ENCODE measurements at places on chromosomes 16 and 17.

DNA sequence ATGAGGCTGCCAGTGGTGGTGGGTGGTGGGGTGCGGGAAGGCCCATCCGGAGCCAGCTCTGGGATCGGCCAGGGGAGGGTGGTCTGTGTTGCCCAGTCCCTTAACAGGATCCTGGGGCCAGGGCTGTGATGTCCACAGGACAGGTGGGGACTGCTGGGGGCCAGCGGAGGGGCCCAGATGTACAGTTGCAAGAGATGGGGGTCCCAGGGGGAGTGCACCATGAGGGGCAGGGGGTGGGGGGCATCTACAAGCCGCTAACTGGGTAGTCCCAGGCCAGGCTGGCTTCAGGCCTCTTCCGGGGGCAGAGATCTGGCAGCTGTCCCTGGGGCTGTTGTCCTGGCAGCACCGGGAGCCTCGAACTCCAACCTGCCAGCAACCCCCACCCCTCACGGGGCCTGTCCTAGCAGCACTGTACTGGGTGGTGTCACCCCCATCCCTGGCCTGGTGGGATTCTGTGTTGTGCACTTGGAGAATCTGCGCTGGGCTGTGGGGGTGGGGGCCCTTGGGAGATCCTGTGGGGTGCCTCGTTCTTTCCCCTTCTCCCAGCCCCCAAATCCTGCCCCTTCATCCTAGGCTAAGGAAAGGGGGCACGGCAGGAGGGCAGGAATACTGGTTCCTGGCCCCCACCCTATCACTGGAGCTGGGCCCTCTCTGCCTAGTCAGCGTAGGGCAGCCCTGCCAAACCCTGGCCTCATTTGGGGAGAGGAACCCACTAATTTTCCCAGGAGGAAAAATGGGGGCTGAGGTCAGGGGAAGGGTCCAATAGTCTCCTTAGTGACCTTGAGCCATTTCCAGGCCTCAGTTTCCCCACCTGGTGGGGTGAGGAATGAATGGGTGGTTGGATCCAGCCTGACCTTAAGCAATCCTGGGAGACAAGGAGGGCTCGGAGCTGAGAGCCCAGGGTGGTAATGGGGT, 1.4 kb downstream of the MTSS2 start:
- DNase-seq, result no peak

DNA sequence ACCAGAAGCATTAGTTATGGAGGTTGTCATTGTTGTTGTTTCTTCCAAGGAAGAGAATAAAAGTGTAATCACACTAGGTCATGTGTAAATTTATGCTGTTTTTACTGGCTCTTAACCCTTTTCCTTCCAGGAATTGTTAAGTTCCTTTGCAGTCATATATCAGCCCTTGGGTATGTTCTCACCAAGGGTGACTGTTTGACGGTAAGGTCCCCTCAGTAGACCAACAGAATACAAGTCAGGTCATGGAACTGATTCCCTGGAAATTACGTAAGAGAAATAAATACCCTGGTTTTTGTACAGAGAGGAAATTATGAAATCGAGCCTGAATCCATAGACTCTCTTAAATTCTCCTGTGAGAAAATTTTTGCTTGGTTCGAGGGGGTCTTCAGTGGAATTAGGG, 11.2 kb upstream of the KCNJ2 start:
- DNase-seq, result peak; percentile 68

DNA sequence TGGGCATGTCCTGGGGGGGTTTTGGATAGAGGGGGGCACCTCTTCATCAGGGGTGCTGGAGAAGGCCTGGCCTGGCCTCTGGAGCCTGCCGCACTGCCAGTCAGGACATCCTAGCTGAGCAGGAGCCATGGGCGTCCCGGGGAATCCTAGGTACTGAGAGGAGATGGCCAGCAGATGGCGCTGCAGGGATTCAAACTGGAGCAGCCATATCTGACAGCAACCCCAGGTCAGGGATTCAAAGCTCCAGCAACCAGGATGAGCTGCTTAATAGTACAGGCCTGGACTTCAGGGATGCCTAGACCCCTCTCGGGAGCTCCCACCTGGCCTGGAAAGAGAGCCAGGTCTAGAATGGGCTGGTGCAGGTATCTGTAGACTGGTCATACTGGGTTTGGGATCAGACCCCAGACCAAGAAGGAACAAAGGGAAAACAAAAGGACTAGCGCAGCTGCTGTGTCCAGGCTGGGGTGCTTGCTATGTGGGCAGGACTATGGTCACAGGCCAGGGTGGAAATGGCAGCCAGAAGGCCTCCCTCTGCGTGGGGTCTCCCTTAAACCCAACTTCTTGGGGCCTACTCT, 306.9 kb upstream of the RBFOX1 start:
- peak; percentile 32 for DNase-seq

DNA sequence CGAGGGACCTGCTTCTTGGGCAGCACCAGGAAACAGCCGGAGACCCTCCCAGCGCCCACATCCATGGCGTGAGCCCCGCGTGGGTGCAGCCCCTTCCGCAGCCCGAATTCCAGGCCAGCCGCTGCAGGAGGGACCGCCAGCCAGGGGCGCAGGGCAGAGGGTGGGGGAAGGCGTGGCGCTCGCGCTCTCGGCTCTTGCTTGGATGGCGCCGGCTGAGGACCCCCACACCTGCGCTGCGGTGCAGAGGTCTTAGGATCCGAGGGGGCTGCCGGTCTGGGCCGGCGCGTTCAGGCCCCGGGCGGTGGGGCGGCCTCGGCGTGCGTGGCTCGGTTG, 28.8 kb downstream of the ACTG1 start:
- DNase-seq, result no peak

GRCh38 chr16:11314309-11314894, 30.9 kb upstream of the RMI2 start:
- DNase-seq, result no peak

DNA sequence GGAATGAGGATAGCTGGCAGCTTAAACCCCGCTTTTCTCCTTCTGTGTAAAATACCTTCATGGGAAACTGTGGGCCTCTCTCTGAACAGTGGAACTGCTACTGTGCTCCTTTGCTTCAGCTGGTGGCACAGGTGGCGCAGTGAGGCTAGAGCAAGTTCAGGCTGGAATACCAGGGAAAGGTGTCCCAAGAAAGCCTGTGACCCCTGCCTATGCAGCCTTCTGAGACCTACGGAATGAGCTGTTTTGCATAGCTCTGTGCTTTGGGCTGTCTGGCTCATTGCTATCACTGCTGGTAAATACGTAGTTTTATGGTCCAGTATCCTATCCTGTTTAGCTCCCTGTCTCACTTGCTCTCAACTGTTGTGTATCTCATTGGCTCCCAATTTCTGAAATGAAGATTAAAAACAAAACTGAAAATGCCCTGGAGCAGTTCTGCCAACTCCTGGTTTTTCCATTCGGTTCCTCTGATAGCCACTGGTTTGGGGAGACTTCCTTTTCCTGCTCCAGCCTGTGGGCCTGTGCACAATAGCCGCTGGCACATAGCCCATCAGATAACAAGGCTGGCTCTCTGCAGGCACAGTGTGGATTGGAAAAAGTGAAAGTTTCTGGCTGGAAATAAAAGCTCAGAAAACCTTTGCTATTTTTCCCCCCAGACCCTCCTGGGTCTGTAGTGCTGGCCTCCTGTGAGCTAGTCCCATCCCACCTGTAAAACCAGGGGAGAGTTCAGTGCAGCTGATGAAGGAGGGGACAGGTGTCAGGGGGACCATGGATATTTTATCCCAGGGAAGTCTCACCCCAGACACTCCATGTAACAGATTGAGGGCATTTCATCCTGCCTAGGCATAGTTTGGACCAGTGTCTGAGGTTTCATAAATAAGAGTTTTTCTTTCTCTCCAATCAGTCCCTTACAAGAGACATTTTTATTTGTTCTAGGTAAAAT, 24.0 kb downstream of the LIMD2 start:
- peak; percentile 93 for DNase-seq

DNA sequence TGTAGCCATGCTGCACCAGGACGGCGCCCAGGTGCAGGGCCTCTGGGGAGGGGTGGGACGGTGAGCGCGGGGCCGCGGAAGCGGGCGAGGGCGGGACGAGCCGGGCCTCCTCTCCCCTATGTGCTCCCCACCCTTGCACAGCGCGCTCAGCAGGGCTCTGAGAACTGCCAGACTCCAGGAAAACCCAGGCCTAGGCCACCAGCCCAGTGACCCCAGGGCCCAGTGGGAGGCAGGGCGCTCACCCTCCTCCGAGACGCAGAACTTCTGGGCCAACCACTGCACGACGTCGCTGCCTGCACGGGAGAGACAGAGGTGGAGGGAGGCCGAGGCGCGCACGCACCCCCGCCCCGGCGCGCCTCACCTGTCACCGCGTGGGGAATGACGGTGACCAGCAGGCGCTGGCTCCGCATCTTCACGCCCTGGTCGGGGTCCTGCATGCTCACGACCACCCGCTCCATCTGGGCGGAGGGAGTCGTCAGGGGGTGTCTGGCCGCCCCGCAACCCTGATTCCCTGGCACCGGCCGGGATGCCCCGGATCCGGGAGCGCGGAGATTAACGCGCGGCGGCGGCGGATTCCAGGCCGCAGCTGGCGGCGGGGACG, 603 bp downstream of the RGS11 start:
- no peak for DNase-seq

DNA sequence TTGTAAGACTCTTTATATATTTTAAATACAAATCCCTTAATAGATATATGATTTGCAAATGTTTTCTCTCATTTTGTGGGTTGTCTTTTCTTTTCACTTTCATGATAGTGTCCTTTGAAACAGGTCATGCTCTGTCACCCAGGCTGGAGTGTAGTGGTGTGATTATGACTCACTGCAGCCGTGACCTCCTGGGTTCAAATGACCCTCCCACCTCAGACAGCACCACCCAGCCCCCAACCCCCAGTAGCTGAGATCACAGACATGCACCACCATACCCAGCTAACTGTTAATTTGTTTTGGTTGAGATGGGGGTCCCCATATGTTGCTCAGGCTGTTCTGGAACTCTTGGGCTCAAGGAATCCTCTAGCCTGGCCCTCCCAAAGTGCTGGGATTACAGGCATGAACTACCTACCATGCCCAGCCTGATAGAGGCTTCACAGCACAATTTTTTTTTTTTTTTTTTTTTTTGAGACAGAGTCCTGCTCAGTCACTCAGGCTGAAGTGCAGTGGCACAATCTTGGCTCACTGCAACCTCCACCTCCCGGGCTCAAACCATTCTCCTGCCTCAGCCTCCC, 18.5 kb upstream of the TMIGD1 start:
- no peak for DNase-seq

Data from kidney capillary endothelial cell (primary cell).